ENCODE measurements at places on chromosomes 3 and 15. TPM values are rescaled to one million over a fixed set of nuclear protein-coding genes. Genes with fewer than 3 reads are reported as not detected.

Gene KNG1
- total RNA-seq, result not detected

Gene APOD
- total RNA-seq, result 45.9 TPM

Gene VWA5B2
- not detected for total RNA-seq

Gene NLGN1
- total RNA-seq, result 5.6 TPM

Gene REC114
- total RNA-seq, result not detected

Gene CDHR4
- total RNA-seq, result not detected

Gene SPINK8
- total RNA-seq, result not detected

Gene MAP3K13
- total RNA-seq, result 24.4 TPM

Gene TMEM40
- not detected for total RNA-seq

Gene FRMD5
- total RNA-seq, result 0.81 TPM

Gene ABI3BP
- 8.7 TPM for total RNA-seq

Gene CX3CR1
- not detected for total RNA-seq

Gene LRRN1
- not detected for total RNA-seq

Gene SLC24A5
- not detected for total RNA-seq

Gene CHST13
- total RNA-seq, result not detected

Gene TTLL13
- total RNA-seq, result not detected

Gene CPN2
- not detected for total RNA-seq

Gene ZIC1
- not detected for total RNA-seq

Gene TMEM266
- total RNA-seq, result not detected

Gene ALPK3
- total RNA-seq, result 0.97 TPM

Gene FMN1
- total RNA-seq, result not detected

Gene SCN11A
- total RNA-seq, result not detected

Gene ZNF501
- 11.9 TPM for total RNA-seq

Gene STRC
- not detected for total RNA-seq

Gene GOLGA8O
- total RNA-seq, result 0.18 TPM

Gene ITPKA
- total RNA-seq, result 0.49 TPM

Gene GMNC
- 0.18 TPM for total RNA-seq

Gene CHST2
- 74.7 TPM for total RNA-seq
